ENCODE measurements at places on chromosomes 6 and 20. TPM values are rescaled to one million over a fixed set of nuclear protein-coding genes. Genes with fewer than 3 reads are reported as not detected.

Gene BANF2
- not detected for total RNA-seq

GRCh38 chr6:129920103-129920798 lies 59.1 kb upstream of the TMEM244 start:
- H3K4me1 ChIP-seq: no peaks in the 10 kb centered on the region
- H3K4me3 ChIP-seq: no peak overlapping the region
- no peak overlapping the region for H3K27ac ChIP-seq
- no peak for DNase-seq
- H3K27me3 ChIP-seq: no peaks in the 10 kb centered on the region
- H3K36me3 ChIP-seq: no peaks in the 10 kb centered on the region

Gene RMND1
- 27.0 TPM for total RNA-seq

Gene MAFB
- total RNA-seq: 1.0 TPM

DNA sequence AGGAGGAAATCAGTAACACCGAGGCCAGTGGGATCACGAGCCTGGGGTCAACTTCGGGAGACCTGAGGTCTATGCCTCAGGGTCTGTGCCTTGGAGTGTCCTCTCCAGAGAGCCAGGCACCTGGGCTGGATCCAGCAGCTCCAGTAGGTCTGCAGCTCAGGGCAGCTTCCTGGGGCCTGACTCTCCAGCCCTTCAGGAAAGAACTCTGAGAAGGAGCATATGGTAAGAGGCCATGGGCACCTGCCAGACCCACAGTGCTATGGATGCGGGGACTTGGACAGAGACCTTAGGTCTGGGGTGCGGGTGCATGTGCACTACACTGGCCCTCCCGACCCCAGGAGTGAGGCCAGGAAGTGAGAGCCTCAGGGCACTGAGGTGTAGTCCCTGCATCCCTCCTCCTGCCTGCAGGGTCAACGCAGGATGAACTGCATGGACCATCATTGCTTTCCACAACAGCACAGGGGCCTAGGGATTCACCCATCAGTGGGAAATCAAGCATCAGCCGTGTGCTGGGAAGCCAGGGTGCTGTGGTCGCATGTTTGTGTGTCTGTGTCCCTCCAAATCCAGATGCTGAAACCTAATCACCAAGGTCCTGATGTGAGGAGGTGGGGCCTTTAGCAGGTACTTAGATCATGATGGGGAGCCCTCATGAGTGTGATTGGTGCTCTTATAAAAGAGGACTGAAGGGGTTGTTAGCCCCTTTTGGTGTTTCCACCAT lies 210.9 kb upstream of the CST7 start:
- H3K27me3 ChIP-seq: no peaks in the 10 kb centered on the region
- no peaks in the 10 kb centered on the region for H3K36me3 ChIP-seq
- H3K4me1 ChIP-seq: peaks cover 3% of the 10 kb centered on the region
- no peak overlapping the region for H3K27ac ChIP-seq
- no peak for DNase-seq

Gene GPANK1
- 26.8 TPM for total RNA-seq

DNA sequence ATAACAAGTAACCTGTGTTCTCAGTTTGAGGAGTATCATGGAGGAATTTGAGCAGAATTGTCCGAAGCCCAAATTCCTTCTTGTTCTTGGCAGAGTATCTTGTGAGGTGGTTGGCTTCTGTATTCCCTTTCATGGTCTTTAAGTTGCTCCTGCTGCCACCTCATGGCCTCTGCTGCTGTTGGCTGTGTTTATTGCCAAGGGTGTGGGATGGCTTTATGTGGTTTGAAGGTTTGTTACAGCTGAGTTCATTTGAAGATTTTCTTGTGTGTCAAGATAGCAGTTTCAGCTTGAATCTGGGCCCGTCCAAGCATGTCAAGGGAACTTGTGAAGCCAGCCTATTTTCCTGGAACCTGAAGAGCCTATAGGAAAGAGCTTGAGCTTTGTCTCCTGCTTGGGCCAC lies 20.2 kb upstream of the TTK start:
- DNase-seq: peak; percentile 39
- no peak overlapping the region for H3K27ac ChIP-seq
- no peaks in the 10 kb centered on the region for H3K27me3 ChIP-seq
- H3K4me3 ChIP-seq: no peak overlapping the region

Gene FAM162B
- total RNA-seq: 2.3 TPM

GRCh38 chr6:125952764-125953501 lies 3.6 kb upstream of the HINT3 start:
- H3K36me3 ChIP-seq: peaks cover 6% of the 10 kb centered on the region
- 0 out of 2 replicates have a peak, but pooled peaks cover 1% of the 10 kb centered on the region for H3K4me1 ChIP-seq
- peak; percentile 90 for DNase-seq
- H3K27ac ChIP-seq: no peak overlapping the region
- no peaks in the 10 kb centered on the region for H3K27me3 ChIP-seq
- no peak overlapping the region for H3K4me3 ChIP-seq

DNA sequence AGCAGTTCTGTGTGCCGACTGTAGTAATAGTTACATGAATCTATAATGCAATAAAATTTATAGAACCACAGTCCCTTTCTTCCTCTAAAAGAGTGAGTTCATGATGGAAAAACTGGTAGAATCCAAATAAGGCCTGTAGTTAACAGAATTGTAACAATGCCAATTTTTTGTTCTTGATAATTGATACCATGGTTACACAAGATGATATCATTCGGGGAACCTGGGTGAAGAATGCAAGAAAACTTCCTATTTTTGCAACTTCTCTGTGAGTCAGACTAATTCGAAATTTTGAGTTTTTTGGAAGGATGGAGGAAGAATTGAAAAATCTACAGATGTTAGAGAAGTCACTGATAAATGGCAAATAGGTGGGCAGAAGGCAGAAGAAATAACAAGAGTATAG lies 381.8 kb downstream of the CDKAL1 start:
- H3K4me3 ChIP-seq: no peak overlapping the region
- no peaks in the 10 kb centered on the region for H3K27me3 ChIP-seq
- no peak for DNase-seq
- no peak overlapping the region for H3K27ac ChIP-seq

DNA sequence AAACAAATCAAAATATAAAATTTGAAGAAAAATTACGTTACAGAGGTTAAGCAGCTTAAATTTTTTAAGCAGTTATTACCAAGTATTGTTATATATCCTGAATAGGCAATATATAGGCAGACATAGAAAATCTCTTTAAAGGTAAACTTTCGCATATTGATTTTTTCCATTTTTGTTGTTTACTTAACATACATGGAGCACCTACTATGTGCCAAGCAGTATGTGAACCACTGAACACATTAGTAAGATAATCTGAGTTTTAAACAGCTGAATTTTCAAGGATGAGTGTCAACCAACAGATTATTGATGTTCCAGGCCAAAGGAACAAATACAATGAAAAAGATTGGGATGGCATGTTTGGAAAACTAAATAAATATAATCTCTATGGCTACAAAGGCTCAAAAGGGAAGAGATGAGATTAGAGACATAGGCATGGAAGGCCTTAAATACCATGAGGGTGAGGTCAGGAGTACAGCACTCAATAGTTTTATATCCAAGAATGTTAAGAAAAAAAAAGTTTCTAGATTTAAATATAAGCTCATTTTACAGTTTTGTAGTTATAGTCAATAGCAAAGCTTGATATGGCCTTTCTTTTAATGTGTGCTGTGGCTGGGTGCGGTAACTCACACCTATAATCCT lies 277.5 kb downstream of the PTPRK start:
- no peak overlapping the region for H3K27ac ChIP-seq
- H3K27me3 ChIP-seq: no peaks in the 10 kb centered on the region
- DNase-seq: no peak
- no peak overlapping the region for H3K4me3 ChIP-seq

GRCh38 chr6:160141001-160141726 lies 19.5 kb downstream of the SLC22A1 start:
- no peaks in the 10 kb centered on the region for H3K36me3 ChIP-seq
- DNase-seq: no peak
- no peaks in the 10 kb centered on the region for H3K27me3 ChIP-seq
- H3K4me1 ChIP-seq: no peaks in the 10 kb centered on the region
- no peak overlapping the region for H3K27ac ChIP-seq

Gene TXLNB
- not detected for total RNA-seq

- H3K36me3 ChIP-seq: no peaks in the 10 kb centered on the region
- H3K4me1 ChIP-seq: no peaks in the 10 kb centered on the region
- no peak for DNase-seq
- H3K27ac ChIP-seq: no peak overlapping the region
These were observed 3.7 kb upstream of the MAP3K5 start for GRCh38 chr6:136795996-136796395.

- H3K4me3 ChIP-seq: no peak overlapping the region
- H3K4me1 ChIP-seq: no peaks in the 10 kb centered on the region
- no peak overlapping the region for H3K27ac ChIP-seq
- H3K36me3 ChIP-seq: peaks cover 9% of the 10 kb centered on the region
- no peak for DNase-seq
These were observed 7.0 kb downstream of the KAT14 start for GRCh38 chr20:18144541-18145099.

- H3K4me1 ChIP-seq: no peaks in the 10 kb centered on the region
- H3K27me3 ChIP-seq: no peaks in the 10 kb centered on the region
- H3K4me3 ChIP-seq: no peak overlapping the region
These were observed 9.1 kb upstream of the PBOV1 start for GRCh38 chr6:138227316-138227781.

Data from H9 (cell line).